ENCODE measurements at places on chromosomes 12 and 14.
A peak's percentile ranks its signal among the peaks of the same experiment; 100 is the strongest.

DNA sequence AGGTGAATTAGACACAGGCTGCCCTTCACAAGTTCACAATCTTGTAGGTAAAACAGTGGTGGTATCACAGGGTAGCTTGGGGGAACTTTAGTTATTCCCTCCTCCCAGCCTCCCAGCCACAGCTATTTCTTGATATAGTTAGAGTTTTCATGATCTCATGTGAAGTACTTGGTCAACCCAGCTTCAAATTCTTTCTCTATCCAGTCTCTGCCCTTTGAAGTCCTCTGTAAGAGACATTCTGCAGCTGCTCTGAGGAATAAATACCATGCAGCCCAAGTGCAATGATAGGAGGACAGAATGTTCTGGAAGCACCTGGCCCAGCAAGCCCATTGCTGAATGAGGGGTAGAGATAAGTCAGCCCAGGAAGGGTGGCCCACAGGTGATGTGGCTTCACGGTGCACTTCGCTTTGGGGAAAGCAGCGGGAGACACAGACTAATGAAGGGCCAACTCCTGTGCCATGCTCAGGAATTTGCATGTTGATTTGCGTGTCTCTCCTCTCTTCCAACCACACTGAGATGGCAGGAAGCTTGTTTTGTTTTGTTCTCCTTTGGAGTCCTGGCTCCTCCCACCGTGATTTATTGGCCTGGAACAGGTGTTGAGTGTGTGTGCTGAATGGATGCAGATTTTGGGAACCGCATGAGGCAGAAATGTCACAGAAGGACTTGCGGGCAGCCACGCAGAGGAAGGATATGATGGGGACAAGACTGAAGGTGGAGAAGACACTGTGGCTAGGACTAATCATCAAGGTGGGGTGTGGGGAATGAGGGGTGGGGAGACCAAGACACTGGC, 8.0 kb upstream of the TXNRD1 start:
- DNase-seq, result no peak

DNA sequence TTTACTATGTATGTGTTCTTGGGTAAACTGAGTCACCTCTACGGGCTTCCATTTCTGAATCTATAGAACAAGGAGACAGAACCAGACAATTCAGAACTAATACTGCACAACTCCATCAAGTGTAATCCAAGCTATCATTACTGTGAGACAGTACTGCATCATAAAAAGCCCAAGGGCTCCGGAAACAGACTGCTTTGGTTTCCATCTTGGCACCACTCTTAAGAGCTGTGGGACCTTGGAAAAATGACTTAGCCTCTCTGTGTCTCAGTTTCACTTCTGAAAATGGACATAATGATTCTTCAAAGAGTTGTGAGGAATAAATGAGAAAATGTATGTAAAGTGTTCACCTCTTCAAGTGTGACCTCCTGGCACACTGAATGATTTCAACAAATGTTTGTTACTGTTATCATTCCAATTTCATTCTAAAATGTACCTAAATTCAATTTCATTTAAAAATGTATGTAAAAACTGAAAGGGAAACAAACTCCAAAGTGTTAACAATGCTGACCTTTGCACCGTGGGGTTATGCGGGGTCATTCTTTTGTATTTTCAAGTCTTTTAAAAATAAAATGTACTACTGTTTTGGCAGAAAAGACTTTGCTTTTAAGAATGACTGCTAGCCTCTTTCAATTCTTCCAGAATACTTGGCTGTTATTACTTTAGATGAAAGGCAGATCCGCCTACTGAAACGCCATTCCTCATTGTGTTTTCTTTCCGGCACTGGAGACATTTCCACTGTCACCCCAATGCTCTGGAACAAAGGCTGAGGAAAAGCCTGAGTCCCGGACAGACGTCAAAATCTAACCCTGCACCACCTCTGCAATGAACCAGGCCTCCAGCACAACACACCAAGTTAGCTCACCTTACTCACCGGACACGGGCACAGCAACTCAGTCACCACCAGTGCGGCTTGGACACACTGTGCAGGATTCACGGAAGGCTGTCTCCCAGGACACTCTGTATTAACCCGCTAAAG, 62.8 kb downstream of the TMCC3 start:
- no peak for DNase-seq

DNA sequence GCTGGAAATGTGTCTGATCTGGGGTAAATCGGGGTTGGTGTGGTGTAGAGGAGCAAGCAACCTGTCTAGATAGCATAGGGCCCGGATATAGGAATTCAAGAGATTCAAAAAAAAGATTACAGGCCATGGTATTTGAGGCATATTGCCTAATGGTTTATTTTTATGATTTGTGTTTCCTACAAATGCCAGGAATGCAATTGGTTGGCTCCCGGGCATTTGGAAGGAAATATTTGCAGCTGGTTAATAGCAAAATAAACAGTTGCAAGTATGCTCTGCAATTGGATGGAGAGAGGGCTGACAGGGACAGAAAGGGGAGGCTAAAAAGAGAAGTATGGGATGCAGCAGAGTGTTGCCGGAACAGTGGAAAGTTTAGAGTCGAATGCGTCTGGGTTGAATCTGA, 315.6 kb upstream of the ATP2B1 start:
- DNase-seq, result no peak

DNA sequence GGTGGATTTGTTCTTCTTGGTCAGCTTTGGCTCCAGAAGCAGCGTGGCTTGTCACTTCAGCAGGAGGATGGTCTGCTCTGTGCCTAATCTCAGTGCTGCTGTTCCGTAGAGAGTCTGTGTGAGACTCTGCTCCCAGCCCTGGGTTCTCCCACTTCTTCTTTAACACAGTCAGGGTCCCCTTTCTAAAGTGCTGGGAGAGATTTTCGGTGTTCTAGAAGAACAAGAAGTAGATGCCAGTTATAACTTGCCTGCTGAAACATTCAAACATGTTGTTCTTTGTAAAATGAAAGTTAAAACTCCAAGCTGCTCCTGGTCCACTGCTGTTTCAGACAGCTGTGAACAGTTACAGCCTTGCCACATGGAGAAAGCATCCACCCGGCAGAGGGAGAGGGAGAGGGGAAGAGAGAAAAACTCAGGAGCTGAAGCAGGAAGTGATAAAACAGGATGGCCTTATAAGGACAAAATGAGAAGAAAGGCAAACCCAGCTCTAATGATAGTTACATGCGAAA, 55.2 kb upstream of the CERS5 start:
- DNase-seq, result peak; percentile 24

- DNase-seq, result no peak
Observed at GRCh38 chr14:61238611-61239245, 42.4 kb downstream of the TMEM30B start.

DNA sequence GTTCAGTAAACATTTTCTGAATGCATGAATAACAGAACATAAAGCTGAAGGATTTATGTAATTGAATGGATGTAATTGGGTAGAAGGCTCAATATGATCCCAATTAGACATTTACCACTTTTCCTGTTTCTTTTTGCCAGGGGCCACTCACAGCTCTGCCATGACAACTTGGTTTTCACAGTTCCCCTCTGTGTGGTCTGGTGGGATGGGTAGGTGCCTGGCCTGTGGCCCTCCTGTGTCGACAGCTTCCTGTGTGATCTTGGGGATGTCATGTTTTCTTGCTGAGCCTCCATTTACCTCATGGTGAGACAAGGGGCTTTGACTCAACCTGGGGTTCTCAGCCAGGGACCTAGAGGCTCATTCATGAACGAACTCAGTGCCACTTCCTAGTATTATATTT, 12.6 kb upstream of the SERPINA10 start:
- DNase-seq, result no peak

- no peak for DNase-seq
Observed at GRCh38 chr12:92702754-92703679, at the start of gene PLEKHG7. Gene PLEKHG7, plus strand, starts transcription at chr12:92702989. Its CDS starts 3,643 bp downstream, at chr12:92706632.

- no peak for DNase-seq
Observed at GRCh38 chr12:51187370-51187987, 14.5 kb upstream of the TFCP2 start.

GRCh38 chr14:30180219-30180618, 252.6 kb upstream of the PRKD1 start:
- no peak for DNase-seq

DNA sequence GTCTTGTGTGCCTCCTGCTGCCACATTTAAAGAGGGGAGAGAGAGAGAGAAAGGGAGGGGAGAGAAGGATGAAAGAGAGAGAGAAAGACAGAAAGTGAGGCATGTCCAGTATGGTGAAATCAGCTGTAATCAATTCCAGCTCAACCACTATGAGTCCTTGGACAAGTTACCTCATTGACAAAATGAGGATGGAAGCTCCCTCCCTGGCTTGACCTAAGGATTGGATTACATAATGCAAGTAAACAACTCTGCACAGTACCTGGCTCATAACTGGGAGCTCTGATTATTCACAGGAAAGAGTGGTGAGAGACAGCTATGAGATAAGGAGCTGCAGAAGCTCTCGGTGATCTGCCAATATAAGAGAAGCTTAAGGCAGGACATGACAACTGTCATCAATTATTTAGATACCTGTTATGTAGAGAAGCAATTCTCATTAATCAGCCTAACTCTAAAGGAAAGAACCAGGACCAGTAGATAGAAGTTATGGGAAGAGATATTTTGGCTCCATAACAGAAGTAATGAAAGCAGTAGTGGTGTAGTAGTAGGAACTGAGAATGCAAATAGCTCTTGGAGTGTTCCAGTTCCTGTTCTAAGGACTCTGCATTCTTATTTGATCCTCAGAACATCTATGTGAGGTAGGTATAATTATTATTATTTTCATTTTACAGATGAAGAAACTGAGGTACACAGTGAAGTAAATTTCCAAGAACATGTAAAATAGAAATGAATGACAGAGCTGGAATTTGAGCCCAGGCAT, 791.6 kb downstream of the DIO2 start:
- no peak for DNase-seq

GRCh38 chr14:61197416-61197815, 83.7 kb downstream of the TMEM30B start:
- no peak for DNase-seq

- no peak for DNase-seq
Observed at GRCh38 chr12:111767362-111768158, 827 bp downstream of the ALDH2 start.

GRCh38 chr12:64273527-64274403, 51.7 kb upstream of the KICS2 start:
- DNase-seq, result no peak

GRCh38 chr12:125198652-125199051, 133.4 kb downstream of the AACS start:
- DNase-seq, result no peak

GRCh38 chr12:112380663-112381405, 1.4 kb downstream of the HECTD4 start:
- DNase-seq, result no peak

- DNase-seq, result no peak
Observed at GRCh38 chr12:14239935-14240872, 125.3 kb upstream of the ATF7IP start.

- no peak for DNase-seq
Observed at GRCh38 chr12:227923-228845, 14.2 kb upstream of the SLC6A12 start.

DNA sequence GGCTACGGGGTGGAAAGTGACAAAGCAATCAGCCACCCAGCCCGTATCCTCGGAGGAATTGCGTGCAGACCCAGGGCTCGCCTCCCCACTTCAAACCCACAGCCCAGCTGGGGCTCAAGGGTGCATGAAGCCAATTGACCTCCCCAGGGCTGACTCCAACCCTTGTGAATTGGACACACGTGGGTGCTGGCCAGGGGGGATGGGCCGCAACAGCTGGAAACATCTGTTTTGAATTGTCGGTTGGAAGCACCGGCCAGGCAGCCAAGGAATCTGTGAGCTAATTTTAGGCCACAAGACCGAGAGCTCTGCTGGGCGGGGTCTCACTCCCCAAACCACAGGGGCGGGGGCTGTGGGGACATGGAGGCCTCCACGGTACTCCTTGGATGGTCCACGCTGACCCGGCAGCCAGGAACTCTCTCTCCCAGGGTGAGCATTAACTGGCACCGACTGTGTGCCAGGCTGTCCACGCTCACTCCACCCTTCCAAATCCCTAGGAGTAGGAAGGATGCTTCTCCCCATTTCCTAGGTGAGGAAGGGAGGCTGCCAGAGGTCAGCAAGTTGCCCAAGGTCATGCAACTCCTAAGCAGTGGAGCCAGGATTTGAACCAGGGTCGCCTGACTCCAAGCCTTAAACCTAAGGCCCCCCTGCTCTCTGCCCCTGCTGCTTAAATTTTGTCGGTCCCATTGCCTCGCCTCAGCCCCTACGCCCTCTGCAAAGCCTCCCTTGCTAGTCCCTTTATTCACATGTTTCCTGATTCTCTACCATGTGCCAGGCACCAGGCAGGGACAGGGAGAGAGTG, 11.9 kb upstream of the TMEM119 start:
- no peak for DNase-seq

DNA sequence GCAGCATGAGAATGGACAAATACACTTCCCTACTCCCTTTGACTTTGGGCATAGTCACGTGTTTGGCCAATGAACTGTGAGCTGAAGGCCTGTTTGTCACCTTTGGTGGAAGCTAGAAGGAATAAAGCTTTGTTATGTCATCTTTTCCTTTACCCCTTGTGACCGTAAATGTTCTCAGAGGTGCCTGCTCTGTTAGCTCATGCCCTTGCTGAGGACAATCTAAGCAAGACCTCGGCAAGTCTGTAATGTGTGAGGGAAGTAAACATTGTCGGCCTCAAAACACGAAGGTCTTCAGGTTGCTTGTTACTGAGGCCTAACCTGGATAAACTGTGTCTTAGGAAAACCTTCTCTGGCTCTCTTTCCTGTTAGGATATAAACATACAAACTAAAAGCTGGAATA, 354.2 kb downstream of the TMEM132D start:
- DNase-seq, result no peak

- DNase-seq, result no peak
Observed at GRCh38 chr14:23469906-23470403, 452 bp downstream of the NGDN start.

DNA sequence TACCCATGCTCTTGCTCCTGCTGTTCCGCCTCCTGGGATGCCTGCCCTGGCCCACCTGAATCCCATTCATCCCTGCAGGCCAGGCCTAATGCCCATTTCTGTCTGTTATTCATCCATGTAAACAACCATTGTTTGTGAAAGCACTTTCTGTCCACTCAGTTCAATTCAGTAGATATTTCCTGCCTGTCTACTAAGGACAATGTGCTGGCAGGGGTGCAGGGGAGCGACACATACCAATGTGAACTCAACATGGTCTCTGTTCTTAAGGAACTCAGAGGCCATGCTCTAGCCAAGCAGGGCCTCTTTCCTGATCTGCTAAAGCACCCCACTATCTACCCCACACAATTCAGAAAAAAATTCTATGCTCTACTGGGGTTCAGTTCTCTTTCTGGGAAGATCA, 88.5 kb upstream of the ZFP36L1 start:
- no peak for DNase-seq

DNA sequence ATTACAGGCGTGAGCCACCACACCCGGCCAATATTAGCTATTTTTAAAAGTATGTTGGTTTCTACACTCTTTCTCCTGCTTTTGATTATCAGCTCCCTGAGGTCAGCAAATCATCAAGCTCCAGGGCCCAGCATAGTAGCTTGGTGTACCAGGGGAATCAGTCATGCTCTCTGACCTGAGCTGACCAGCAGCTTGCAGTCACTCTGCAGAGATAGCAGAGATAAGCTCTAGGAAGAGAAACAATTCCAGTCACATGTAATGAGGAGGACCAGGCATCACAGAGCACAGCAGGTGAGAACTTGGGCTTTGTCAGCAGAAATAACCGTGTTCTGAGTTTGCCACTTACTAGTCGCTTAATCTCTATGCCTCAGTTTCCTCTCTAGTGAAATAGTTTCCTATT, 8.5 kb downstream of the PLEKHD1 start:
- no peak for DNase-seq

- DNase-seq, result no peak
Observed at GRCh38 chr14:45757655-45758054, 504.7 kb upstream of the MIS18BP1 start.
